ENCODE measurements at places on chromosomes 12 and 14.

- DNase-seq, result no peak
These were observed 71.2 kb downstream of the PPFIBP1 start for GRCh38 chr12:27595231-27595642.

GRCh38 chr14:22580625-22581024 is 8.4 kb downstream of the DAD1 start:
- no peak for DNase-seq

- DNase-seq, result no peak
These were observed 48.6 kb downstream of the PCNX1 start for GRCh38 chr14:70955543-70956480.

DNA sequence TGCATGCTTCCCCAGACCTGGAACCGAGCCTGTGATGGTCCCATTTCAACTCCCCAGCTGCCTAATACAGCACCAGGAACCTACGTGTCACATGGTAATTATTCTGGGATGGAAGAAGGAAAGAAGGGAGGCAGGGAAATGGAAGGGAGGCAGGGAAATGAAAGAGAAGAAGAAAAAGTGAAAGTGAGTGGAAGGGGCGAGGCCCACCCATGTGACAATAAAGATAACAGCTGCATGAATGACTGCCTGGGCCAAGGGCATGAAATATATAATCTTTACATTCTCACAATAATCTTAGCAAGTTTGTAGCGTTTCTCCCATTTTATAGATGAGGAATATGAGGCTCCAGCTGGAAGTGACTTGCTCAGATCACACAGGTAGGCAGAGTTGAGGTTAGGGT is 245.0 kb upstream of the PWP1 start:
- no peak for DNase-seq

GRCh38 chr12:15662983-15663659 is 126.1 kb downstream of the EPS8 start:
- DNase-seq, result no peak

DNA sequence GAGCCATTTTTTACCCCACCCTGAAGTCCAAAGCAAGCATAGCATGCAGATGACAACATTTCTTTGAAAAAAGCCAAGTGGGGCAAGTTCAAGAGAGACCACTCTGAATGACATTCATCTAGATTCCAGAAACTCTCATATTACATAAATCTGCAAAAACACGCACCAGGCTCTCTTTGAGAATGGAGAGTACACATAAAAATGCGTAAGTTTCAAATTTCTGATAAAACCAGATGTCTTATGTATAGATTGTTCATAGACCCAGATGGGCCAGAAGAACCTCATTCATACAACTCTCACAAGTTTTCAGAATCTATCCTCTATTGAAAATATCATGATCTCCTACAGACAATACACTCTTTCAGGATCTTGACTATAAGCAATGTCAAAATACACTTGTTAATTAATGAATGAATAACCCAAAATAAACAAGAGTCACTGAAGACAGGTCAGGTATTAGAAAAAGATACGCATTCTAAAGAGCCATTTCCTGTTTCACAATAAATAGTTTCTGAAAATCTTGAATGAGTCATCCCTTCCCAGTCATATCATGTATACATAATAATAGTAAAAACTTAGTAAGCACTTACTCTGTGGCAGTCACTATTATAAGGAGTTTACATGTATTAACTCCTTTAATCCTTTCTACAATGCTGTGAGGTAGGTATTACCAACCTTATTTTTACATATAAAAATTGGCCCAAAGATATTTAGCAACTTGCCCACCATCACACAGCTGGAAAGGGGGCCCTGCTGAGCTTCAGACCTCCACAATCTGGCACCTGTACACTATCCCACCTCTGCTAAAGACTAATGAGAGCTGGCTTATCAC is 72.0 kb downstream of the PPP2R5E start:
- no peak for DNase-seq

- no peak for DNase-seq
These were observed 187.0 kb downstream of the GRIP1 start for GRCh38 chr12:66491853-66492252.

DNA sequence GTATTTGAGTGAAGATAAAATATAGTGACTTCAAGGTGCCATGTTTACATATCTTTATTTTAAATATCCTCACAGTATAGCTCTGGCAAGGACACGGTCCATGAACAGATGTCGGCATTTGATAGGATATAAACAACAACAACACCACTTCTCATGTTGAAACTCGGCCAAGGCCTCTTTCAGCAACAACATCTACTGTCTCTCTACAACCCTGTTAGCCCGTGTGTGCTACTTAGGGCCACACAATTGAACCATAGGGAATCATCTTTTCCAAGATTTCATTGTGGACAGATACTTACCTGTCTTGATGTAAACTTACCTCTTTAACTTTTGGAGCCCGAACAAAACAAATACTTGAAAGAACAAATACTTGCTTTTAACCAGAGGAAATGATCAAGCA is 168.7 kb upstream of the SSTR1 start:
- no peak for DNase-seq

DNA sequence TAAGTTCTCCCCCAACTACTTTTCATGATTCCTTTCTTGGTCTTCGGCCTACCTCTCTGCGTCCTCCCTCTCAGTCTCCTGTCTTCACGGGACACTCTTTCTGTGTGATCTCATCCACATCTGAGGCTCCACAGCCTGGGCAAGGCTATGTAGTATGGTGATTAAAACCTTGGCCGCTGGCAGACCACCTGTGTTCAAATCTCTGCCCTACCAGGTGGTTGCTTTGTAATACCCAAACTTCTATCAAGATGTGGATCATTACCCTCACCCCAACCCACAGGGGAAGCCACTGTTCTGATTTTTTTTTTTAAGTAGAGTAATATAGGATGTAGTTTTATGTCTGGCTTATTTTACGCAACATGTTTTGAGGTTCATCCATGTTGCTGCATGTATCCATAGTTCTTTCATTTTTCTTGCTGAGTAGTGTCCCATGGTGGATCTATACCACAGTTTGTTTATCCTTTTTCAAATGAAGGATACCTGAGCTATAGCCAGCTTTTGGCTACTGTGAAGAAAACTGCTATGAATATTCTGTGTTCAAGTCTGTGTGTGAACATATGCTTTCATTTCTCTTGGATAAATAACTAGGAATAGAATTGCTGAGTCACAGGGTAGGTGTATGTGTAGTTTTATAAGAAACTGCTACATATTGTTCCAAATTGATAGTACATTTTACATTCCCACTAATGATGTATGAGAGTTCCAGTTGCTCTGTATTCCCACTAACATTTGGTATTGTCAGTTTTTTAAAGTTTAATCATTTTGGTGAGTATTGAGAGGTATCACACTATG is 8.3 kb upstream of the STAT6 start:
- no peak for DNase-seq

DNA sequence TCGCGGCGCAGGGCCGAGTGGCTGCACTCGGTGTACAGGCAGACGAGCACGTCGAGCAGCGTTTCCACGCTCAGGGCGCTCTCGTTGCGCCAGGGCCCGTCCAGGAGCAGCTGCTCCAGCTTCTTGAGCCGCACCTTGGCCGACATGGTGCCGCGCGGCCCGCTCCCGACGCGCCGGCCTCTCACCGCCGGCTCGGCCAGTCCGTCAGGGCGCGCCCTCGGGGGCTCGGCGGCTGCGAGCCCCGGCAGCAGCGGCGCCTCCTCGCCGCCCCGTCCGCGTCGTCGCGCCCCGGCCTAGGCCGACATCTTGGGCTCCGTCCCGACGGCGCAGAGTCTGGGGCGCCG is 349 bp downstream of the CDC42BPB start:
- DNase-seq, result no peak

GRCh38 chr12:64273527-64274403 is 51.7 kb upstream of the KICS2 start:
- no peak for DNase-seq

- DNase-seq, result no peak
These were observed 12.4 kb upstream of the BCL11B start for GRCh38 chr14:99284254-99285004.

DNA sequence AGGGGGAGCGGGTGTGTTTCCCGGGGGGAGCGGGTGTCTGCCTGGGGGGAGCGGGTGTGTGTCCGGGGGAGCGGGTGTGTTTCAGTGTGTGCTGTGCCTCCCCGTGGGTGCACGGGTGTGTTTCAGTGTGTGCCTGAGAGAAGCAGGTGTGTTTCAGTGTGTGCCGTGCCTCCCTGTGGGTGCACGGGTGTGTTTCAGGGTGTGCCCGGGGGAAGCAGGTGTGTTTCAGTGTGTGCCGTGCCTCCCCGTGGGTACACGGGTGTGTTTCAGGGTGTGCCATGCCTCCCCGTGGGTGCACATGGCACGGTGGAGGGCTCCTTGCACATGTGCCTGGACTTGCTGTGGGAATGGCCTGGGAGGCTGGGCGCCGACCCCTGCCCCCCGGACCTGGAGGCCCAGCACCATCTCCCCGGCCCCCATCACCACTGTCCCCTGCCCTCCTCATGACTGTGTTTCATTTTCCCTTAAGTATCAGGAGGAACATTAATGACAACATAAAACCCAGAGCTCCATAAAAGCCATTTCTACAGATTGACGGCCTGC is 38.7 kb downstream of the FBRSL1 start:
- no peak for DNase-seq

- DNase-seq, result no peak
These were observed 8.9 kb upstream of the SAV1 start for GRCh38 chr14:50676814-50677516.

- DNase-seq, result no peak
These were observed 77.3 kb downstream of the TMX1 start for GRCh38 chr14:51317373-51317772.

- peak; percentile 10 for DNase-seq
These were observed 8.7 kb upstream of the FGD4 start for GRCh38 chr12:32390572-32391219.

- no peak for DNase-seq
These were observed 9.2 kb downstream of the SERPINA9 start for GRCh38 chr14:94466706-94467370.

DNA sequence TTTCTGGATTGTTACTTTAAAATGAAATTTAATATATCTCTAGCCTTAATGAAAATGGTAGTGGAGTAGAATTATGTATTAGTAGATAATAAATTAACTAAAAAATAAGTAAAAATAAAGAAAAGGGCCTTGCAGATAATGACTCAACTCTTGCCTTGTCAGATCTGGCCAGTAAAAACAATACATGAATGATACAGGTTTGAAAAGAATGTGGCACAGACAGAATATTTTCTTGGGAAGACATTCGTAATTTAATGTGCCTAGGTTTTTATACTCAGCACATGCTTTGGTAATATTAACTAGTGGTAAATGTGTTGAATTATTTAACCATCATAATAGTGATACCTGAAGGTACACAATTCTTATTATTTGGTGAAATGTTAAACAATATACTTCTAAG is 28.3 kb downstream of the ATF7IP start:
- DNase-seq, result no peak

DNA sequence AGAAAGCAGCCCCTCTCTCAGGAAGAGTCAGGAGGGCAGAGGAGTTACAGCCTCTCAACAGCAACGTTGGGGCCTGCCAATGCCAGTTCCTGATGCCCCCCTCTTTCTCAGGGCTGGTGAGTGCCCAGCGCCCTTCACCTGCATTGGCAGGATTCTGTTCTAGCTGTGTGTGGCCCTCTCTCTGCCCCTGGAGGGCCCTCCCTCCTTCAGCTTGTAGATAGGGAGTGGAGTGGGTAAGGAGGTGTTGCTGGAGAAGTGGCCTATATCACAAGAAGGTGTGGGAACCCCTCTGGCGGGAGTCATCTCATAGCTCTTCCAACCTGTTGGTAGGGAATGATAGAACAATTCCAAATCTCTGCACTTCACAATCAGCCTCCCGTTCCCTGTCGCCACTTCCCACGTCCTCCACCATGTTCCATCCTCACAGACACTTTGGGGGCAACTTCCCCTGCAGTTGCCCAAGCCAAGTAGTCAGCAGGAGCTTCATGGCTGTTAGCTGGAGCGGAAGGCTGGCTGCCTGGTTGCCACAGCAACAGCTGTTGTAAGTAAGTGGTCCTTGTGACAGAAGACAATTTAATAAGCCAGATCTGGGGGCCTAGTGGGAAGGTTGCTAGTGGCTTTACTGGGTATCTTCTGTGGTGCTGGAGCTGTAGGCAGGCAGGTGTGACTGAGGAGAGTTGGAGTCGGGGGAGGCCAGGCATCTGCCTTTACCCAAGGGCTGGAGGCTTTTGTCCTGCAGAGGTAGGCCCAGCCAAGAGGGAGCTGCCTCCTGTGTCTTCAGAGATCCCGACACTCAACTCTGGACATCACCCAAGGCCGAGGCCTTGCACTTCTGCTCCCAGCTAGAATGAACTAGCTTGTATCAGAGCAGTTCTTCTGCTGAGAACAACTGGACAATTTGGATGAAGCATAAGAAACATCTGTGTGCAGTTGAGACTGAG is 38.4 kb downstream of the GALNT16 start:
- DNase-seq, result no peak

- DNase-seq, result no peak
These were observed 54.2 kb upstream of the CERS5 start for GRCh38 chr12:50221228-50222008.

GRCh38 chr14:78710963-78711362 is 540.8 kb downstream of the NRXN3 start:
- DNase-seq, result no peak

GRCh38 chr12:14664434-14665023 is 31.9 kb downstream of the GUCY2C start:
- DNase-seq, result no peak

GRCh38 chr14:100529561-100530031 is 57.6 kb downstream of the BEGAIN start:
- DNase-seq, result peak; percentile 2

DNA sequence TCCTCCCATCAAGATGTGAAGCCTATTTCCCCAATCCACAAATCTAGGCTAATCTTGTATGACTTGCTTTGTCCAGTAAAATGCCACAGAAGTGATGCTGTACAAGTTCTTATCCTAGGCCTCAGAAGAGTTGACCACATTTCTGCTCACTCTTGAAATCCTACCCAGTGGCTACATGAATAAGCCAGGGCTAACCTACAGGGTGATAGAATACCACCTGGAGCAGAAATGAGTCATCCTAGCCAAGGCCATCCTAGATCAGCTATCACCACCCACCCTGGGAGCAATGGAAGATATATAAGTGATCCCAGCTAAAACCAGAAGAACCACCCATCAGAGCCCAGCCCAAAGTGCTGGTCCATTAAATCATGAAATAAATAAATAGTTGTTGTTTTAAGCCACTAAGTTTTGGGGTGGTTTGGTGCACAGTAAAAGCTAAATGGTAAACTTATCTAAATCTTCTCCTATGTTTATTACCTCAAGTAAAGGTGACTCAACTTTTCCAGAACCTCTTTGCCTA is 105.1 kb downstream of the RPS29 start:
- DNase-seq, result no peak

GRCh38 chr14:46989566-46989965 is 338.0 kb upstream of the RPL10L start:
- DNase-seq, result no peak

GRCh38 chr14:95231966-95232633 is 74.8 kb upstream of the DICER1 start:
- no peak for DNase-seq

DNA sequence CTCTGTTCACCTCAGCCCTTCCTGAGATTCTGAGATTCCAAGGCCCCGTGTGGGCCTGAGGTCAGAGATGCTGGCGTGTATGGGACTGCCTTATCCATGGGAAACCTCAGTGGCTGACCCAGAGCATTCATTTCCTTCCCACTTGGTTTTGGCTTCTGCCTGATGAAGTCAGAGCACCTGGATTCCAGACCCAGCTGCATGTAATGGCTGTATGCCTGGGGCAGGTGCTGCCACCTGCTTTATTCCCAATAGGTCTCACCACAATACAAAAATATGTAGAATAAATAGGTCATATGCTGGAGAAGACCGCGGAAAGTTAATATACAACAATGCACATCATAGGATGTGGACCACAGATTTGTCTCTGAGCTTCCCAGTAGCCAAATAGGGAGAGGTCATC is 25.6 kb downstream of the FIGNL2 start:
- DNase-seq, result no peak
